Ovary (tissue), 10 donors: ENCODE measurements at places on chromosomes 1 and 21. TPM values are rescaled to one million over a fixed set of nuclear protein-coding genes. Genes with fewer than 3 reads are reported as not detected.

- no peak for DNase-seq
Observed at GRCh38 chr1:39866767-39867166, 16.5 kb downstream of the TRIT1 start.

CFAP410 gene
- polyA plus RNA-seq: 1.2 TPM

C1orf94 gene
- polyA plus RNA-seq: not detected

S100A6 gene
- 764 TPM for polyA plus RNA-seq

ELAVL4 gene
- not detected for polyA plus RNA-seq

GRCh38 chr1:234724516-234725176 is 114.7 kb upstream of the IRF2BP2 start:
- DNase-seq: peak; percentile 80

GRCh38 chr1:17582124-17582774 is 42.8 kb downstream of the ARHGEF10L start:
- DNase-seq: no peak

DNA sequence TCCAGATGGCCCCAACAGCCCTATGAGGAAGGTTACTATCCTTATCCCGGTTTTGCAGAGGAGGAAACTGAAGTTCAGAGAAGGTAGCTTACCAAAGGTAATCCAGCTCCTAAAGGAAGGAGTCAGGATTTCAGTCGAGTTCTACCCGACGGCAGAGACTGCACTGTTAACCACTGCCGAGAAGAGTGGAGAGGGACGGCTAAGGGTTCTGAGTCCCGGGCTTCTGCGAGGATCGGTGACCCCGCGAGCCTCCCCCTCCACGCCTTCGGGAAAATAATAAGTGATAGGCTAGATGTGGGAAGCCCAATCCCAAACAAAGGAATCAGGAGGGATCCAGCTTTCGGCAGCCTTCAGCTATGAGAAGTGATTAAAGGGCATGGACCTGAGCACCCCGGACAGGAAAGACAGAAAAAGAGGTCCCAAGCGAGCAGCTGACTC is 587 bp downstream of the TMEM53 start:
- DNase-seq: no peak

OR6K3 gene
- not detected for polyA plus RNA-seq

DNA sequence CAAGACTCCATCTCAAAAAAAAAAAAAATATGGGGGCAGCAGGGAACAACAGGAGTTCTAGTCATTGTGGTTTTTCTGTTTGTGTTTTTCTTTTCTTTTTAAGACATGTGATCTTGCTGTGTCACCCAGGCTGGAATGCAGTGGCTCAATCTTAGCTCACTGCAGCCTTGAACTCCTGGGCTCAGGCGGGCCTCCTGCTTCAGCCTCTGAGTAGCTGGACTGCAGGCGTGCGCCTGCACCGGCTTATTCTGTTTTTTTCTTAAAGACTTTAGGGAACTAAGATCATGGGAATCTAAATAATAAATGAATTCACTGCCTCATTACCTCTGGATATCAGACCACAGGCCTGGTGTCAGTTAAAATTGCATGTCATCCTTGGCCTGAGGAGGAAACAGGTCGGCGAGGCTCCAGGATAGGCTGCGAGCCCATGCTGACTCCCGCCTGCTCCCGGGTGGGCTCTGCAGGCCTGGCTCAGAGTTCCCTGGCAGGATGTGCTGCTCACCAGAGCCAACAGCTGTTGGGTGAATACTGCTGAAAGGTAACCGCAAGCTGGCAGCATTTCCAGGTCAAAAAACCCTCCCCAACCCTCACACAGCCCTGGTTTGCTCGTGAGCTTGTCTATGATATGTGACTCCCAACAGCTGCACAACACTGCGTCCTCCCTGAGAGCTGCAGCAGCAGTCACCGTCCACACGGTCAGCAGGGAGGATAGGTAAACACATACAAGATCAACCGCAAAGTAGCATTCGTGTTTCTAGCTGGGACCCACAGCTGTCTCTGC is 58.1 kb downstream of the SCCPDH start:
- DNase-seq: peak; percentile 69

GRCh38 chr1:201475130-201475529 is 6.1 kb upstream of the PHLDA3 start:
- no peak for DNase-seq

DNA sequence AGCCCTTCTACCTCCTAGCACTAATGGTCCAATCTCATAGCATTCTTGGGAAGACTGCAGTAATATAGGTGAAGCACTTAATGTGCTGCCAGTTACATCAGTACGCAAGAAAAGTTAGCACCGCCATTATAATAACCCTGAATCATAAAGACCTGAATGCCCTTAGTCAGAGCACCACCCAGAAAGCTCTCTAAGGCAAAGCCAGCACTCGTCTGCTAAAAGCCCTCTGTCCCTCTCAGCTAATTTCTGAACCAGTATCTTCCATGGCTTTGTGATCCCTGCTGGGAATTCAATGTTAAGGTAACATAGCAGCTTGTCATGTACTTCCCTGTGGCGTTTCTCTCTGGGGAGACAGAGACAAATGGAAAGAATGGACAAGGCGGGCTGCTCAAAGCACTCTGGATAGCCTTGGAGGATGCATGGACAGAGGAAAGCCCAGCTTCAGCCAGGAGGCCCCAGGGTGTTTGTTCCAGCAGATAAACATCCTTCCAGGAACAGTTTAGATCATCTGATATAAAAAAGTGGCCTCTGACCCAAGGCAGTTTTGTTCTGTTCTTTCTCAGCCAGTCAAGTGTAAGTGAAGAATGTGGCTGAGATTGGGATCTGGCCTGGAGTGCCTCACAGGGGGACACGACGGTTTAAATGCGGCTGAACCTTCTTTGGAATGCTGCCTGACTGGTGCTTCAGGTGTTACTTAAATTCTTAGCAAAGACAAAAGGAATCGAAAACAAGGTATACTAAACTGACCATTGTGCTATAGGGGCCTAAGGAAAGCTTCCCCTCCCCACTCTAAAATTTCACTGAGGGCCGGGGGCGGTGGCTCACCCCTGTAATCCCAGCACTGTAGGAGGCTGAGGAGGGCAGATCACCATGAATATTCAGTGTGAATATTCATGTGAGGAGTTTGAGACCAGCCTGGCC is 58.1 kb upstream of the VTCN1 start:
- DNase-seq: no peak

- DNase-seq: no peak
Observed at GRCh38 chr1:89904219-89904980, 83.6 kb downstream of the LRRC8D start.

TTC4 gene
- polyA plus RNA-seq: 12.6 TPM

S100A7 gene
- not detected for polyA plus RNA-seq

SPRR4 gene
- polyA plus RNA-seq: not detected

OR2G6 gene
- not detected for polyA plus RNA-seq
